ENCODE measurements at places on chromosomes 7 and 10.

DNA sequence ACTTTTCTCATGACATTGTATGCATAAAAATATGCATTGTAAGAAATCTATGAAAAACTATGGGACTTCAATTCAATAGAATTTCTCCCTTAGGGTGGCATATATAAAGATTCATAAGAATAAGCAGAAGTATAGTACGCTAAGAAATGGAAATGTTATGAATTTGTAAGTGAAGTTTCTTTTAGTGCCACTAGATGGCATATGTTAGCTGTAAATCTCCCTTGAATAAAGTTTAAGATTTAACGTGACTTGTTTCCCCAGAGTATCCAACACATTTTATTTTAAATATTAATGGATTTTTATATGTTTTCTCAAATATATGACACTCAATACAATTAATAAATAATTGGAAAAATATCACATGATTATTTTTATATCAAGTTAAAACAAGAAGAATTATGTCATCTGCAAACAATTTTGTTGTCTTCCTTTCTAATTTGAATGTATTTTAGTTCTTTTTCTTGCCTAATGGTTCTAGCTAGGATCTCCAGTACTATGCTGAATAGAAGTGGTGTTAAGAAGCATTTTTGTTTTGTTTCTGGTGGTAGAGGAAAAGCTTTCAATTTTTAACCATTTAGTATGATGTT is 287.2 kb downstream of the HGF start:
- no peak for DNase-seq

GRCh38 chr10:8044908-8045725 is 9.4 kb upstream of the GATA3 start:
- DNase-seq, result no peak

- DNase-seq, result no peak
These were observed 28.4 kb upstream of the FAM204A start for GRCh38 chr10:118370499-118370898.

GRCh38 chr7:127782075-127782474 is 130.1 kb downstream of the SND1 start:
- no peak for DNase-seq

DNA sequence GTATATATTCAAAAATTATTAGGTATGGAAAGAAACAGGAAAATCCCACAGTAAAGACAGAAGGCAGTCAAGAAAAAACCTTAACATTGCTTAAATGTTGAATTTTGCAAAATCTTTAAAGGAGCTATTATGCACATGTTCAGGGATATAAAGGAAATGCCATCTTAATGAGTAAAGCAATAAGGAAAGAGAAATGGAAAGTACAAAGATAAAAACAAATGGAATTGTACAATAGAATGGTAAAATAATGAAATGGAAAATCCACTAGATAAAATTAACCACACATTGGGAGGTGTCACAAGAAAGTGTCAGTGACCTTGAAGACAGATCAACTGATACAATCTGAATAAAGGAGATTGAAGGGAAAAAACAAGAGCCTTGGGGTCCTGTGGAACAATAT is 82.0 kb downstream of the KIF20B start:
- DNase-seq, result no peak

- no peak for DNase-seq
These were observed 66.3 kb upstream of the HABP2 start for GRCh38 chr10:113486531-113486930.

- DNase-seq, result no peak
These were observed 27.3 kb downstream of the BAMBI start for GRCh38 chr10:28704464-28705161.

GRCh38 chr10:95467162-95467599 is 94.0 kb downstream of the SORBS1 start:
- no peak for DNase-seq

- peak; percentile 93 for DNase-seq
These were observed 494.3 kb downstream of the AUTS2 start for GRCh38 chr7:70092314-70093204.

- DNase-seq, result no peak
These were observed 33.8 kb upstream of the ATRNL1 start for GRCh38 chr10:115059301-115059898.

Measured in fibroblast of skin of left quadriceps (primary cell).